ENCODE measurements at places on chromosomes 16 and 17.
A peak's percentile ranks its signal among the peaks of the same experiment; 100 is the strongest.

GRCh38 chr16:31371619-31372484, 16.9 kb downstream of the ITGAX start:
- DNase-seq: no peak

DNA sequence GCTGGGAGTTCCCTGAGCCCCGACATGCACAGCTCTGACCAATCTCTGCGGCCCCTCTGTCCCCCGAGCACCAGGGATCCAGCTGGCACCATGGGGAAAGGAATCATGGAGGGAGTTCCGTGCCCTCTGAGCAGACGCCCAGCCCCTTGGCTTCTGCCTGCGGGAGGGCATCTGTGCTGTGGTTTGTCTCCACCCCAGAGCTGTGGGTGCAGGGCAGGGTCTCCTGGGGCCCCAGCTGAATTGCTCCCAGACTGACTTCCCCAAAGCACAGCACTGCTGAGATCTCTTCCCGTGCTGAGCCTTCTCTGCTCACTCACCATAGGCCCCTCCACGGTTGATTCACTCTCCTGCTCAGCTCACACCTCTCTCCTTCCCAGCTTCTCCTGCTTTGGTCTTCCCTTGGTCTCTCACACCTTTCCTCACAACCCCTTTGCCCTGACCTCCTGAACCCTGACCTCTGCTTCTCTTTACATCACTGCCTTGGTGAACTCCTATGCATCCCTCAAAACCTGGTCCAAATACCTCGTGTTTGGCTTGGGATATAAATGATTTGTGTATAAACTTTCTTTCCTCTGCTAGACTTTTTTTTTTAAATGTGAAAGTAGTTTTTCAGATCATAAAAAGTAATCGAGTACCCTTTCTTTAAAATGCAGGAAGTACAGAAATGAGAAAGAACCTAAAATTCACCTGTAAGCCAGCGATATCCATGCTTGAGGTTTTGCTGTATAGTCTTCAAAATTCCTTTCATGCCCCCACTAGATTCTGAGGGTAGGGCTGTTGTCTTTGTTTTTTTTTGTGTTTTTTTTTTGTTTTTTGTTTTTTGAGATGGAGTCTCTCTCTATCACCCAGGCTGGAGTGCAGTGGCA, 265.3 kb downstream of the SEC14L1 start:
- peak; percentile 53 for DNase-seq

DNA sequence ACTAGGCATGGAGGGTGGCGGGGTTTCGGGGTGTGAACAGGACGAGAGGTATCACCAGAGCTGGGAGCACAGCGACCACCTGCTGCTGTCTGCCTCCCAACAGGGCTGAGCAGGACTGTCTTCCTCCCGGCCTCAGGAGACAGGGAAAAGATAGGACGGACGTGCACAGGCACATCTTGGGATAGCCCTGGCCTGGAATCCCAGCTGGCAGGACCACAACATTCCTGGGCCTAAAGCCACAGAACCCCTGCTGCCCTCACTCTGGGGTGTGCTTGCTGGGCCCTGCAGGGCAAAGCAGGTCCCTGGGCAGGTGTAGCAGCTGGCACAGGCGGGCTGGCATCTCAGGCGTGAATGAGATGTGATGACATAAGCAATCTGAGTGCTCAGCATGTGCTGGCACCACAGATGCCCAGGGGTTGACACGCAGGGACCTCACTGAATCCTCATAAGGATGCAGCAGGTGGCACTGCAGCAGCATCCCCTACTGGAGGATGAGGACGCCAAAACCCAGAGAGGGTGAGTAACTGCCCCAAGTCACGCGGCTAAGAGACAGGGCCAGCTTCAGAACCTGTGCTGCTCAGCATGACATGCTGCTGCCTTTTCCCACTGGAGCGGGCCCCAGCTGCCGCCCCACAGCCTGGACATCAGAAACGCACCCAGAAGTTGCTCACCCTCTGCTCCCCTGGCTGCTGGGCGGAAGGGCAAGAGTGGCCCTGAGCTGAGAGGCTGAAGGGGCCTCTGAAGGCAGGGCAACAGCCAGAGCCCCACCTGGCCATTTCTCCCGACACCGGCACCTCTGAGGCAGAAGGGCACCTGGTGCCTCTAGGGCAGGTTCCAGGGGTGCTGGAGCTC, 7.1 kb downstream of the CORO7 start:
- DNase-seq: no peak

DNA sequence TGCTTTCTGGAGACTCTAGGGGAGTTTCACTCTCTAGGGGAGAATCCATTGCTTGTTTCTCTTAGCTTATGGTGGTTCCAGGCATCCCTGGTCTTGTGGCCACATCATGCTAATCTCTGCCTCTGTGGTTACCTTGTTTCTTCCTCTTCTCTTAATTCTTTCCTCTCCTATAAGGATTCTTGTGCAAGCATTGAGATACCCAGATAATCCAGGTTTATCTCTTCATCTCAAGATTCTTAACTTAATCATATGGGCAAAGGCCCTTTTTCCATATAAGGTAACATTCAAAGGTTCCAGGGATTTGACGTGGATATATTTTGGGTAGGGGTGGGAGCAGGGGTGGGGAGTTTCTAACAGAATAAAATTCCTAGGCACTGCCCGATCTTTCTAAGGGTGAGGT, 32.6 kb downstream of the FAM20A start:
- DNase-seq: no peak

GRCh38 chr16:22077700-22078313, 14.5 kb upstream of the VWA3A start:
- DNase-seq: peak; percentile 48

- no peak for DNase-seq
These were observed 245.7 kb downstream of the PRKCA start for GRCh38 chr17:66548158-66548557.

GRCh38 chr16:66740533-66740932, 10.9 kb downstream of the DYNC1LI2 start:
- DNase-seq: no peak

- DNase-seq: no peak
These were observed 9.3 kb downstream of the CHD9 start for GRCh38 chr16:53064081-53064578.

GRCh38 chr16:4206680-4207079, 35.2 kb downstream of the SRL start:
- no peak for DNase-seq

DNA sequence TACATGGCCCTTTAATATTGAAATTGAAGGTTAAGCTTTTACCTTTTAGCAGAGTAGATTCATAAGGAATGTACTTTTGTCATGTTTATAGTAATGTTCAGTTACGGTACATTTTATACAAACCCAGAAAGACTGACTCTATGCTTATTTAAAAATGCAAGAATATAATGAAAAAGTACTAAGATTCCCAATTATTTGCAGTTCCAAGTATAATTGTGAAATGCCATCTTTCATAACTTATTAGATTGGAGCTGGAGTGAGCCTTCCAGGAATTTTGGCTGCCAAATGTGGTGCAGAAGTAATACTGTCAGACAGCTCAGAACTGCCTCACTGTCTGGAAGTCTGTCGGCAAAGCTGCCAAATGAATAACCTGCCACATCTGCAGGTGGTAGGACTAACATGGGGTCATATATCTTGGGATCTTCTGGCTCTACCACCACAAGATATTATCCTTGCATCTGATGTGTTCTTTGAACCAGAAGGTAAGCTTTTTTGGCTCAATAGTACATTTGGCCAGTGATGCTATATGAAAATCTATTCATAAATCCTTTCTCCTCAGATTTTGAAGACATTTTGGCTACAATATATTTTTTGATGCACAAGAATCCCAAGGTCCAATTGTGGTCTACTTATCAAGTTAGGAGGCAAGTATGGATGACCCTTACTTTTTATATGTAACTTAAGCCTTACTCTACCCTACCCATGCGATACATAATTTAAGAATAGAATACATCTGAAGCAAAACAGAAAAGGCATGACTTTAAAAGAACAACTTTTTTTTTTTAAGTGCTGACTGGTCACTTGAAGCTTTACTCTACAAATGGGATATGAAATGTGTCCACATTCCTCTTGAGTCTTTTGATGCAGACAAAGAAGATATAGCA, 4.2 kb downstream of the SRSF2 start:
- DNase-seq: no peak

- no peak for DNase-seq
These were observed 370.8 kb downstream of the SEC14L1 start for GRCh38 chr17:77511514-77512061.

- DNase-seq: peak; percentile 83
These were observed at the start of gene MLX for GRCh38 chr17:42566883-42567573. Gene MLX (plus strand): TSS chr17:42567100. CDS start chr17:42567125, 25 bp downstream.

- DNase-seq: no peak
These were observed 46.1 kb downstream of the IRX5 start for GRCh38 chr16:54976651-54977200.

GRCh38 chr17:74432424-74432690, 469 bp downstream of the GPRC5C start:
- DNase-seq: no peak

- no peak for DNase-seq
These were observed 7.7 kb downstream of the FBXL20 start for GRCh38 chr17:39393736-39394135.

DNA sequence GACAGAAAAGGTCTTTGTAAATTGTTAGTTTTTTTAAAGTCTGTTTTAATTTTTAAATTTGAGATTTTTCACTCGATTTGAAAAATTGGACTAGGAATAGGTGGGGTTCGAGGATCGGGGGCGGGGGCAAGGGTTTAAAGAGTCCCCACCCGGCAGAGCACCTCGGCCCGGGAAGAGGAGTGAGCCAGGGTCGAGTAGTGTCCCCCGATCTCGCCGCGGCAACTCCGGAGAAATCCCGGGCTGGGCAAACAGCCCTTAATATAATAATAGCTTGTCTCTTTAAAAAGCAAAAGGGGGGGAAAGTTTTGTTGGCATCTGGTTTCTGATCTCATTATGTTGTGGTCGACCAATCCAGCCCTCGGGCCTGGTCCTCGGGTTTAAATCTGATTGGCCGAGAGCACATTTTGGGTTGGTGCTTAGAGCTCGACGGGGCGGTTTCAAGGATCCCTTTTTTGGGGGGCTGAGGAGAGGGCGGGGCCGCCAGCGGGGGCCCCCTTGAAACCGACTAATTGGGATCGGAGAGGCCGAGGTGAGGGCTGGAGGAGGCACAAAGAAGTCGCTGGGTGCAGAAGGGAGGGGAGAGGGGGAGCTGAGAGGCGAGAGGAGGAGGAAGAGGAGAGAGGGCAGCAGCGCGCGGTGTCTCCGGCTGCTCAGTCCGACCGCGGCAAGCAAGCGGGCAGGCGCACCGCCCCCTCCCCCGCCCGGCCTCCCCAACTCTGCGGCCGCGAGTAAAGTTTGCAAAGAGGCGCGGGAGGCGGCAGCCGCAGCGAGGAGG, at the start of gene FZD2:
TSS of gene FZD2 (plus strand) at position 653 of the 775 bp plus-strand sequence. CDS start 205 bp downstream, outside the sequence.
- DNase-seq: peak; percentile 94

DNA sequence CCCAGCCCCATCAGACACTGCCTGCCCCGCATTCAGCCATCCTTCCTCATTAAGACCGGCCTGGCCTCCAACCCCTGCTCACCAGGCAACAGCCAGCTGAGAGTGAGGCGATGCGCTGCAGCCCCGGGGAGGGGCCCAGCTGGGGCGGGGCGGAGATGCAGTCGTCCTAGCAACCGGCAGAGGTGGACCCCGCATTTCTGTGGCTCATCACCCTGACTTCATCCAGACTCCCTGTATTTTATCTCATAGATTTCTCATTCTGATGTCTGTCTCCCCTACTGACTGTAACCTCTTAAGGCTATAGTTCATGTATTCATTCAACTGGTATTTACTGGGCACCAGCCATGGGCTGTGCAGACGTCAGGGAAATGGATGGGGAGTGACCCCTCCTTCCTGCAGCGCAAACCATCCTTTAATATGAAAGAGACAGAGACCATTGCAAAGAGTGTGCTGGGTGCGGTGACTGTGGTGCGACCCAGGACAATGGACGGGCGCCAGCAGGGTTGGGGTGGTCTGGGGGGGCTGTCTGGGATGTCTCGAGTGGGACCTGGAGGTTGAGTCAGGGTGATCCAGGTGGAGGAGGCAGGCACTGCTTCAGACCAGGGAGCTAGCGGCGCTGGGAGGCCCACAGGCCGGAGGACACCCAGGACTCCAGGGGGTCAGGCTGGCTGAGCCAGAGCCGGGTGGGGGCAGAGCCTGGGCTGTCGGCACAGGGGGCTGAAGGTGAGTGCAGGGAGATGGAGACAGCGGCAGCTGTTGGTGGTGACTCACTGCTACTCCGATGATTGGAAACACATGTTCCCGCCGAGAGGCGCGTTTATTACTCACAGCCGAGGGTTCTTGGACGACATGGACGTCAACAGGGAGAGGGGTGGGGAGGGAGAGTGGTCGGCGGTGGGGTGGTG, 10.5 kb upstream of the TIMP2 start:
- no peak for DNase-seq

All from Jurkat, Clone E6-1 (cell line).